ENCODE measurements at places on chromosomes 1 and 21.

GRCh38 chr1:64850846-64851245 is 106.0 kb downstream of the RAVER2 start:
- DNase-seq = no peak

DNA sequence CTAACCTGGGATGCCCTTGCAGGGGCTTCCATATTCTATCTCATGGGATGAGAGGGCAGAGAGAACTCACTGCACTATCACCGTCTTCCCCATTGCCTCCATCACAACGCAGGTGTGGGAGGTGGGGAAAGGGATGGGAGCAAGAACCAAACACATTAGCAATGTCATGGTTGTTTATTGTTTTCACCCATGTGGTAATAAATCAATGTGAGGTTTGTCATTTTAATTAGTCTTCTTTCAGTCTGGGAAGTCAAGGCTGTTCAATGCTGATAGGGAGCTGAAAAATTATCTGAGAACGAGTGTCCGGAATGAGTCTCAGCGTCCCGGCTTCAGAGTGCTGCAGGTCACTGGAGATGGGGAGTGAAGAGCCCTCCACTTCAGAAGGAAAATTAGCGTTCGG is 268.5 kb downstream of the DUSP10 start:
- DNase-seq = no peak

GRCh38 chr1:53771648-53772047 is 32.7 kb upstream of the GLIS1 start:
- DNase-seq = no peak

GRCh38 chr1:57218487-57219079 is 205.3 kb downstream of the DAB1 start:
- DNase-seq = no peak

Measured in head of caudate nucleus (tissue), 42 donors.